ENCODE measurements at places on chromosomes 5 and 9.

DNA sequence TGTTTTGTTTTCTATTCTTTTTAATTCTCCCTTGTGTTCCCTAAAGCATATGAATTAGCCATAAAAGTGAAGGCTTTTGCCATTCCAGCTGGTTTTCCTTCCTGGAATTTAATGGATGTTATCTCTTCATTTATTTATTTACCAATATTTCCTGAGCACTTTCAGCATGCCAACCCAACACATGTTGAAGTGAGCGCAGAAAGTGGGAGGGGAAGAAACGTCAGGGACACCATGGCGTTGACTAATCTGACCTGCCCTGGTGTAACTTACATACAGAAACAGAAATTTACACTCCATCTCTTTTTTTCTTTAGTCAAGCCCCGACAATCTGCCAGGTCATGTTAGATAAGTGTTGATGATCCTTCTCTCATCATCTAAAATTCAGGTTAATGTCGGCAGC is 247.5 kb downstream of the PCSK5 start:
- no peak for DNase-seq

DNA sequence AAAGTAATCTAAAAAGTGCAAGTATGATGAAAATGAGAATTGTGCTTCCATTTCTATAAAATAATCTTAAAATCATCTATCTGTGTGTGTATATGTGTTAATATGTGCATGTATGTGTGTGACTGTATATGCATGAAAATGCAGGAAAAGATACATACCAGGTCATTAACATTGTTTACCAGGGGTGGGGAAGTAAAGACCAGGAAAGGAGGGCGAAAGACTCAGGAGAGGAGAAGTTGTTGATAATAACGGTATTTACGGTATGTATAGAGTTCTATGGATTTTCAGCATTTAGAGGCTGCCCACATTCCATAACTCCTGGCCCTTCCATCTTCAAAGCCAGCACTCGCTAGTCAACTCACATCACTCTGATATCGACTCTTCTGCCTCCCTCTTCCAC is 111.0 kb upstream of the SPDL1 start:
- DNase-seq, result no peak

- DNase-seq, result no peak
Observed at GRCh38 chr5:53971131-53971530, 339.2 kb downstream of the ARL15 start.

GRCh38 chr5:34571677-34572041 is 84.5 kb upstream of the RAI14 start:
- DNase-seq, result no peak

- peak; percentile 63 for DNase-seq
Observed at GRCh38 chr5:66307647-66308241, 163.6 kb downstream of the SREK1 start.

DNA sequence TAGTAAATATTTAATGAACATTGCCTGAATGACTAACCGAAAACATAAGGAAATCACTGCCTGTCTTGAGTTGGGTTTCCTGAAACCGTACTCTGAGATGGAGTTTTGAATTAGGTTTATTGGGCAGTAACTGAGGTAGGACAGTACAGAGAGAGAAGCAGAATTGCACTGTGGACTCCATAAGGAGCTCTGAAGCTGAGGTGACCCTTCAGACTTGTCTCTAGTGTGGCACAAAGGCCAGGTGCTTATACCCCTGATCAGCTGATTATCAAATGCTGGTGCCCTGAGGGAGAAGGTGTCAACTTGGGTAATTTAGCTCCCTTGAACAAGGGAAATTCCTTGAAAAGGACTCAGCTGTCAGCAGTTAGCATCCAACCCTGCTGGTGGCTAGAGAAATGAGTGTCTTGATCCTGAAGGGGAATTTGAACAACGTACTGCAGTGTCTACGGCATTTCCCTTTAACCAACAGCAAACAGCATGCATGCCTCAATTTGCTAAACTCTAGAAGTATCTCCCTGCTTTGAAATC is 135.0 kb upstream of the SMARCA2 start:
- peak; percentile 58 for DNase-seq

DNA sequence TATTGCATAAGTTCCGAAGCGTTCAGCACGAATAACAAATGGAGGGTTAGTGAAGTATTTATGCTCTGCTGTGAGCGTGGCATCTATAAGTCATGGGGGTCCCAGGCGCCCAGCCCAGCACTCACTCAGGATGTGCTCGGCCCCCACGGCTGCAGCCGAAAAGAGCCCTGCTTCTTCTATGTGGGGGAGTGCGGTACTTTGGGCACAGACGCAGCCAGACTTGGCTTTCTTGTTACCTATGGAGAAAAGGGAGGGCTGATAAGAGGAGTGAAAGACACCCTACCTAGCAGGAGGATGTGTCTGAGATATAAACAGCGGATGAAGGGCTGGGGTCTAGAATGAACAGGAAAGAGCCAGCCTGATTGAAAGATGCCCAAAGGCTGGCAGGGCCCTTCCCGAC is 51.4 kb downstream of the MRPL36 start:
- DNase-seq, result no peak

GRCh38 chr5:31186672-31187267 is 6.7 kb upstream of the CDH6 start:
- DNase-seq, result peak; percentile 19

- DNase-seq, result no peak
Observed at GRCh38 chr5:126716861-126717260, 60.1 kb upstream of the LMNB1 start.

- DNase-seq, result no peak
Observed at GRCh38 chr9:134477342-134477925, 151.2 kb downstream of the RXRA start.

DNA sequence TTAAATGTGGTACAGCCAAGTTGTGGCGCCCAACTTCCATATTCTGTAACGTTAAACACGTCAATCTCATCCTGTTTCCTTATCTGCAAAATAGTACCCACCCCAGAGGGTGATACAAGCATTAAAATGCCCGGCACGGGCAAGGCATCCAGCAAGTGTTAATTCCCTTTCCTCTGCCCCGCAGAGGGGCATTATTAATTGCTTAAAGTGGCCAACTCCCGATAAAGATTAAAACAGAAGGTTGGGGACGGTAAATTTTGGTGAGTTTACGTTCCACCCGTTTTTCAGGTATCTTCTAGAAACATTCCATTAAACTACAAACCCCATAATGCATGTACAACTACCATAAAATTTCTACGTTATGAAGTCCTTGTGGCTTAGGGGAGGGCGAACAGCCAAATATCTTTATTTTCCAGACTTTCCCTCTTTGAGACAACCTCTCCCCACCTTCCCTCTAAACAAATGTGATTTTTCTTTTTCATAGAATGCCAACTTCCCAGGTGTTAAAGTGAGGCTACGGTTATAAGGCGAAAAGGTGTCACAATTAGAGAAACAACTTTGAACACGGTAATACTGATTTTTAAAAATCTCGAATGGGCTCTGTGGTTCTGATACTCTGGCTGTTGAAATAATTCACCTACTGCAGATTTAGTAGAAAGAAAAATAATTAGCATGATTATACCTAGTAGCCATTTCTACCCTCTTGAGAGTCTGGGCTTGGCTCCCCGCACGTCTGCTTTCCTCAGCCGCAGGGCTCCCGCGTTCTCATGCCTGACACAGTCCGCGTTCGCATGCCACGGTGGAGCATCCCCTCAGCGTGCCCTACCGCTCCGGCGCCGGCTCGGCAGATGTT is 1.2 kb upstream of the GPBP1 start:
- DNase-seq, result peak; percentile 45

DNA sequence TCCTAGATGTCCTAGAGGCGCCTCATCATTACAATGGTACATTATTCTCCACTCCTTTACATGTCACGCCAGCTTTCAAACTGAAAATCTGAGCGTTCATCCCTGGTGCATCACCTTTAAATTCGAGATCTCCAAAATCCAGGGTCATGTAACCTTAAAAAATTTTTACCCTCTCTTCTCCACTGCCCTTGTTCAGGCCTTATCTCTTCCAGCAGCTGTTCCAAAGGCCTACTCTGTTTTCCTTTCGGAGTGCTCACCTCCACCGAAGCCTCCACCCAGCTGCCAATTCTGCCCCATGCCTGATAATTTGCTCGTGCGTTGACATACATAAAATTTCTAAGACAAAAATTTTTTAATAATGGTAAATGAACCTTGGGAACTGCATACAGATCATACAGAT is 950 bp upstream of the MSH3 start:
- no peak for DNase-seq

Data from activated CD4-positive, alpha-beta T cell treated with anti-CD3 and anti-CD28 coated beads, Interleukin-2, Interleukin-6, amounts not matched to agents 100 ng/mL and 50 ng/mL, durations not matched to agents 16 hours and 8 hours (primary cell).